ENCODE measurements at places on chromosomes 5 and 9.
A peak's percentile ranks its signal among the peaks of the same experiment; 100 is the strongest.

DNA sequence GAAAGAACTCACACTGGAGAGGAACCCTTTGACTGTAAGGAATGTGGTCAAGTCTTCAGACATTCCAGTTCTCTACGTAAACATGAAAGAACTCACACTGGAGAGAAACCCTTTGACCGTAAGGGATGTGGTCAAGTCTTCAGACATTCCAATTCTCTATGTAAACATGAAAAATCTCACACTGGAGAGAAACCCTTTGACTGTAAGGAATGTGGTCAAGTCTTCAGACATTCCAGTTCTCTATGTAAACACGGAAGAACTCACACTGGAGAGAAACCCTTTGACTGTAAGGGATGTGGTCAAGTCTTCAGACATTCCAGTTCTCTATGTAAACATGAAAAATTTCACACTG, 32.6 kb downstream of the MAPK9 start:
- no peak for DNase-seq

DNA sequence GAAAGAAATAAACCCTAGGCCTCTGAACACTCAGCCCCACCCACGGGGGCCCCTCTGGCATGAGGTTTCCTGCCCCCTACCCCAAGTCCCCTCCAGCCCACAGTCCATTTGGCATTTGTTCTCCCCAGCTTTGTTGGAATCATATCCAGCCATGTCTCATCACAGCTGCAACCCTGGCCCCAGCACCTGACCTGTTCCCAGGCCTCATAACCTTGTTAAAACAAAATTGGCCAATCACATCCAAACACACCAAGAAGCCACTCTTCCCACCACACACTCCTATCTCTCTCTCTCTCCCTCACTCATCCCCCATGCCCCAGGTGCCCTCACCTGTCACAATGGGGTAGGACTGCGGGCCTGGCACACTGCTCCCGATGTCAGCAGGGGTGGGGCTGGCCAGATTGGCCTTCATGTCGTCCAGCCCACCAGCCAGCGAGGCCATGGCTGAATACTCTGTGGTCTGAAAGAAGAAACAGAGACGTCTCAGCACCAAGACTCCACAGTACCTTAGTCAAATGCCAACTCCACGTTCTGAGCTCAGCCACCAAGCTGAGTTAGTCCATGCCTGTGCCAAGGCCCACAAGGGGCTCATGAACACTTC, 110.9 kb downstream of the PAX5 start:
- no peak for DNase-seq

DNA sequence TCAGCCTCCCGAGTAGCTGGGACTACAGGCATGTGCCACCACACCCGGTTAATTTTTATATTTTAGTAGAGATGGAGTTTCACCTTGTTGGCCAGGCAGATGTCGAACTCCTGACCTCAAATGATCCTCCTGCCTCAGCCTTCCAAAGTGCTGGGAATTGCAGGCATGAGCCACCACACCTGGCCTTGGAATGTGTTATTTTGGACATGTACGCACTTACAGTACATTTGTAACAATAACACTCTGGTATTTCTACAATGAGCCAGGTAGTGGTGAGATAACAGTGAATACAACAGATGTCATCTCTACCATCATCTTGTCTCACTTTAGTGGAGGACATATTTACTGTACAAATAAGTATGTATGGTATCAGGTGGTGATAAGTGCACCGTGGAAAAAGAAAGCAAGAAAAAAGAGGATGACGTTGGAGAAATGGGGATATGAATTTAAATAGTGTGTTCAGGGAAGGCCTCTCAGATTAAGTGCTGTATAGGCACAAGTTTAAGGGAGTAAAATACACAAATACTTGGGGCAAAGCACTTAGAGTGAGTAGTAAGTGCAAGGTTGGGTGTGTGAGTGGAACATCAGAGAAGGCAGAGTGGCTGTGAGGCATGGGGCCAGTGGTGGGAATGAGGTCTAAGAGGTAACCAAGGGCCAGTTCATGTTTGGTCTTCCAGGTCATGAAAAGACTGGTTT, 100.1 kb downstream of the CDC42SE2 start:
- no peak for DNase-seq

GRCh38 chr9:126675147-126675467, 61.4 kb downstream of the LMX1B start:
- no peak for DNase-seq

GRCh38 chr5:177035976-177036375, 13.5 kb downstream of the ZNF346 start:
- no peak for DNase-seq

DNA sequence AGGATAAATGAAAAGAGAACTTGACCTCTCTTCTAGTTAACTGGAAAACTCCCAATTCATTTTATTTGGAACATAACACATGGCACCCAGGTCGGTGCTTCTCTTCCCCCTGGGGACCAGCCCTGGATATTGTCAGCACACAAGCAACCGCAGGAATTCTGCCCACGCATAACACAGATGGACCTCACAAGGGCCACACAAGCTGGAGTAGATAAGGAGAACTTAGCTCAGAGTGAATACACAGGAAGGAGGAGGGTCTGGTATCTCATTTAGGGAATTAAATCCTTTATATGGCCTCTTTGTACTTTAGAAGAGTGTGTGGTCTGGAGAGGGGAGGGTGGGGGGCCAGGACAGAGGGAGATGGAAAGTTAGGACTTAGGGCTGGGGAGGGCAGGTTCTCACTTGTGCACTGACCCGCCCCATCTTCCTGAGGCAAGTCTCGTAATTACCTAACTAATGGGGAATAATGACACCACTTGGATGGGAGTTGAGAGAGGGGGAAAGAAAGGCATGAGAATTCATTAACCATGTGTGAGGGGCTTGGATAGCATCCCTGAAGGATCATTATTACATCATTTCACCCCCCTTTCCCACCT, 341.2 kb upstream of the WWC1 start:
- no peak for DNase-seq

DNA sequence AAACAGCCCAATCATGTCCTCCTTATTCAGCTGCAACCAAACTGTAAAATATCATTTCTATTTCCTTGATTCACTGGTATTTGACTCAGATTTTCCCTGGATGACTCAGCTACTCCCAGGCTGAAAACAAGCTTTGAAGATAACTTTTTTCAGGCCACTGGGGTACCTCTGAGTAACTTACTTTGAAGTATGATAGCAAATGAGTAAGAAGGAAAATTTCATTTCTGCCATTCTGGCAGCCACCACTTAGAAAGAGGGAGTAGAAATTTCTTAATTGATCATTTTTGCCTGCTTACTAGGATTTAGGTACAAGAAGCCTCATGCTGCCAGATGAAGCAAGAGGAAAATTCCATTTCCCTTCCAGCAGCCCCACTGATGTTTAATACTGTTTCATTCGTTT, 247.4 kb downstream of the PRELID2 start:
- DNase-seq, result no peak

DNA sequence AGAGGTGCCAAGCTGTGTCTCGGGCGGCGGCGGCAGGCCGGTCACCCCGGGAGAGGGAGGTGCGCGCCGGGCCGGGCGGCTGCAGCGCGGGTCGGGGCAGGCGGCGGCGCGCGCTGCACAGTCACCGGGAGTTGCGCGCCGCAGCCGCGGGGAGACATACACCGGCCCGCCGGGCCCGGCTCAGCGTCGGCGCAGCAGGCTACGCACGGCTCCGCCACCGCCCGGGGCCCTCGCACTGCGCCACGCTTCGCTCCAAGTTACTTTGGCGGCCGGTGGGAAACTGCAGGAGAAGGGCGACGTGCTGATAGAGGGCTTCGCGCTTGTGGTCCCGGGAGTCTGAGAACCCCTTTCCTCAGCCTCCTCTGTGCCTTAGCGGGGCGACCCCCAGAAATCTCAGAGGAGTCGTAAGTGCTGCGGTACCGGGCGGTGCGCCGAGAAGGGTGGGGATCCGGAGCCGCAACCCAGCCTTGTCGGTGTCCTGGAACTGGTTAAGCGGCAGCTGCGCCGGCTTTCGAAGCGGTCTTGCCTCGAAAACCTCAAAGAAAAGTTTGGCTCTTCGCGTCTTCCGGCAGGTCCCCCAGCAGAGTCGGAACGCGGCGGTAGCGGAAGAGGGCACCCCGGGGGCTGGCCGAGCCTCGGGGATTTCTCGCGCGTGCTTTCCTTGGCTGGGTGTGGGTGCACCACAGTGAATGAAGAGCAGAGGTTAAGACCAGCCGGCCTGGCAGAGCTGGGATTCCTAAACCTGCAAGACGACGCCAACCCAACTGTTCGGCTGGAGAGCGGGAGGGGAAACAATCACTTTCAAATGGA, at the start of gene EFNA5:
Gene EFNA5 (minus strand): TSS at position 6 of the 810 bp plus-strand sequence.
- DNase-seq, result peak; percentile 4

DNA sequence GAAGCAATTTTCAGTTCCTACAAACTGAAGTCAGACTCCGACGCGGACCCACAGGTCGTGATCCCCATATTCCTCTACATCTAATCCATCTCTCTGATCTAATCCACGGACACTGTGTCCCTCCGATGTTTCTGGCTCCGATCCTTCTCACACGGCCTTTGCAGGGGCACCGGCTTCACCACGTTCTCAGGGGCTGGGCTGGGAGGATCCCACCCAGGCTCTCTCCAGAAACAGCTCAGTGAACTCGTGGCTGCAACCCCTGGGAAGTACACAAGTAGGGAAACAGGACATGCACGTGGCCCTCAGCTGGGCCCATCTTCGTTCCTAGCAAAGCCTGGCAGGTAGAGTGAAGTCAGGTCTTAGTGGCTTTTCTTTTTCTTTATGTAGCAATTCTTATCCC, 49.1 kb upstream of the OLFM1 start:
- DNase-seq, result no peak

GRCh38 chr5:219460-219863, 1.3 kb downstream of the SDHA start:
- DNase-seq, result peak; percentile 5

- DNase-seq, result no peak
These were observed 287.1 kb downstream of the SLIT3 start for GRCh38 chr5:169013846-169014245.

- no peak for DNase-seq
These were observed 15.1 kb upstream of the ERAP1 start for GRCh38 chr5:96822686-96823459.

GRCh38 chr5:110262749-110263148, 463.7 kb downstream of the TMEM232 start:
- no peak for DNase-seq

GRCh38 chr5:128053291-128053954, 30.1 kb upstream of the SLC12A2 start:
- no peak for DNase-seq

- DNase-seq, result no peak
These were observed 27.9 kb upstream of the GLDC start for GRCh38 chr9:6673326-6674025.

DNA sequence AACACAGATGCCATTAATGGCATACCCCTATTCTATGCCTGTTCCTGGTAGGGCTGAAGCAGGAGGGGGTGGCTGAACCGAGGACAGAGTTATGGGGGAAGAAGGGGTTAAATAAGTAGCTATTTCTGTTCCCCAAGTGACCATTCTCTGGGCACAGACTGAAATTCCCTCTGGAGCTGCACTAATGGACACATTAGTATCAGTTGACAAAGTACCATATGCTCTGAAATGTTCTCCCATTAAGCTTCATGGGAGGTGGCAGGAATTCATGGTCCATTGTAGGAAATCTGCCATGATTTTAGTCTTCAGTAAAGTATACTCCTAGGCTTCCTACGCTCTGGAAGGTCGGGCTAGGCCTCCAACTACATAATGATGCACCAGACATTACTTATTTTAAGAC, 10.5 kb upstream of the FRMPD1 start:
- no peak for DNase-seq

GRCh38 chr9:134178768-134179551, 14.6 kb upstream of the RNU6ATAC start:
- DNase-seq, result no peak

GRCh38 chr5:83839788-83840187, 119.1 kb upstream of the HAPLN1 start:
- no peak for DNase-seq

GRCh38 chr9:130672933-130673615, 8.7 kb downstream of the PRDM12 start:
- DNase-seq, result no peak

DNA sequence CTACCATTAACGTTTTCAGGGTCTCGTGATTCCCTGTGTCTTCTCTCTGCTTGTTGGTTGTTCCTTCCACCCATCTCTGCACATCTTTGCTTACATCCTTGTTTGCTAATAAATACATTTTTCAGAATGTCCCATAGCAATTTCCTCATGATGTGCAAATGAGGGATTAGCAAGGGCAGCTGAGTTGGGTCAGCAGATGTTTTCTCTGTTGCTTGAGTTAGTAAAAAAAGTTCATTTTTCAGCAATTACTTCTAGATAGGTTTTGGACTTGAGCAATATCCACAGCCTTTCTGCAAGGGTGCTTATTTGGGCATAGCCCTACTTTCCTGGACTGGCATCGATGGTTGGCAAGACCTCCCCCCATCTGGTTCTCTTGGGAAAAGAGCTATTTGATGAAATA, 4.8 kb upstream of the TNFSF15 start:
- DNase-seq, result no peak

DNA sequence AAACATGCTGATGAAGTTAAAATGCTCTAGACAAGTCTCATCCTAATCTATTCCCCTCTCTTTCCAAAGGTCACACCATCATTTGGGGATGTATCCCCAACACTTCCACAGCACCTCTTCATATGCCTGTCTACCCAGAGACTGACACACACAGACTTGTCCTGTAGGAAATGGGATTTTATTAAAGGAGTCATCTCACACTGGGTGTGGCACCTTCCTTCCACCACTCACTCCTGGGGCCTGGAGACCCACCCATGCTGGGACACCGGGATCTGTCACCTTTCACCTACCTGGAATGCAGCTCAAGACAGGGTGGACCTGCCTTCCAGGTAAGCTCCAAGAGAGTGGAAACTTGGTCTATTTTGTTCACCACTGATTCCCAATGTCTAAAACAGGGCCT, 99.4 kb upstream of the HAND1 start:
- no peak for DNase-seq

DNA sequence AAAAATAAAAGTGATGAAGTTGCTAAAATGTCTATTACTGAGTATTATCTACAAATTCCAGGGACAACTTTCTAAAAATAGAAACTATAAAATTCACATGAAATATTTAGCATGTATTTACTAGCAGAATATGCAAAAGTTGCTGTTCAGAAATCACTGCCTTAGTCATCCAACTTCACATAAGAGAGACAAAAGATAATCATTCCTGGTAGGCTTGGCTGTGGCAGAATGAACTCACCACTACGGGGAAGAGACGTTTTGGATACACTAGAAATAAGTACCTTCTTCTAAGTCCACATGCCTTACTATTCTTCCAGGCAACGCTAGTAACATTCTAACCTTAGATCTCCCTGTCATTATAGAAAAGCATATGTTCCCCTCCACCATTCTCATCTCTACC, 272.2 kb downstream of the BNC2 start:
- DNase-seq, result no peak

DNA sequence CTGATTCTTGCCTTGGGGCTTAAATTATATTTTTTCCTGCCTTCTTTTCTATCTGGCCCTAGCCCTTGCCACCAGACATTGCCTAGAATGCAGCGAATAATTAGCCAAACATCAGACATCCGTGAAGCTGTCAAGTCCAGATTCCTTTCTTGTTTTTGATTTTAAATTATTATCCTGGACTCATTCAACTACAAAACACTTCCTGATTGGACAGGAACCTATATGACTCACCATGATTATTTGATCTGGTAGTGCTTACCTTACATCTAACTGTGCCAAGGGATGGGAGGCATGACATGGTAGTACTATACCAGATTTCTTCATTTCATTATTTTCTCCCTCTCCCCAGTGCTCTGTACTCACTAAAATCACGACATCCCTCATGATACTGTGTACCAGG, 829.6 kb downstream of the TLR4 start:
- no peak for DNase-seq

- no peak for DNase-seq
These were observed 155.1 kb upstream of the OTULINL start for GRCh38 chr5:14426521-14426920.

Data from stimulated activated naive CD4-positive, alpha-beta T cell treated with Interleukin-2 at 50 U/mL for 16 hours (primary cell).